ENCODE measurements at places on chromosomes 5 and 9.
A peak's percentile ranks its signal among the peaks of the same experiment; 100 is the strongest.

- peak; percentile 98 for DNase-seq
Observed at GRCh38 chr5:43631182-43631910, 28.4 kb downstream of the NNT start.

DNA sequence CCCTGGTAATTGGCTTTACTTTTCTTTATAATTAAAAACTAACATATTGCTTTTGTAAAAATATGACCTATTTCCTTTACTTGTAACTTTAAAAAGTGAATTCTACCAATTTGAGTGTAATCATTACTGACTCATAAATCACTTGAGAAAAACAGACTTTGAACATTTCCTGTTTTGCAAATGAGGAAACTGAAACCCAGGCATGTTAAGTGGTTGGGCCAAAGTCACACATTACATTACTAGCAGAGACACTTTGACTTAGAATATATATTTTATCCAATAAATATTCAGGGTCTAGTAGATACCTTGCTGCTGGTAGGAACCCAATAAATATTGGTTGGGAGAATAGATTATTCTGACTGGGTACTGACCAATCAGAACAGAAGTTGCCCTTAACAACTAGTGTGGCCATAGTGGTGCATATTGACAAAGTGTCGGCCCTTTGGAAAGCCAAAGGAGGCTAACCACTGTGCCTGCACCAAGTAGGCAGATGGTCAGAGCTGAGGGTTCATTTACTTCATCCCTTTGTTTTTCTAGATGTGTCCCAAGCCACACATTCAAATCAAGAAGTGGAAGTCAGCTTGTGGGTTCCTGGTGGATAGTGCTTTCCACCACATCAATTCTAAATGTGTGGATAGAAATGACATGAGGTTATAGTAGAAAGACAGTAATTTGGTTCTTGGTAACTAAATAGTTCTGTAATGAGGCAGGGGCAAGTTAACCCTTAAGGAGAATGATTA lies 365.1 kb upstream of the RIOK2 start:
- DNase-seq: no peak

- no peak for DNase-seq
Observed at GRCh38 chr5:169545762-169546161, 37.8 kb upstream of the SPDL1 start.

DNA sequence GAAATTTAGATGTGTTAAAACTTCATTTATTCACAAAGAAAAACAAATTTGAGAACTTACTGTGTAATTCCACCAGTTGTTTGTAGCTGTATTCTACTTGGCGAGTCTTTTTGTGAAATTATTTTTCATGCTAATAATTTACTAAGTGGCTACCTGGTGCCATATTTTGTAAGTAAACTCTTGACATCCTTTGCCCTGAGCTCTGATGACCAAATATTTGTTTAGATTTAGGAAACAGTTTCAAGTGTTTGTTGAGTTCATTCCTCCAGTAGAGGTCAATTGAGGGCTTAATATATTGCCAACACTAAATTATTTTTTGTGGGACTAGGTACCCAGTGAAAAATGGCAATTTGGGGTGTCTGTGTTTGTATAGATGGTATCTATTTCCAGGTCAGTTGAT lies 3.7 kb downstream of the CNTLN start:
- DNase-seq: no peak

DNA sequence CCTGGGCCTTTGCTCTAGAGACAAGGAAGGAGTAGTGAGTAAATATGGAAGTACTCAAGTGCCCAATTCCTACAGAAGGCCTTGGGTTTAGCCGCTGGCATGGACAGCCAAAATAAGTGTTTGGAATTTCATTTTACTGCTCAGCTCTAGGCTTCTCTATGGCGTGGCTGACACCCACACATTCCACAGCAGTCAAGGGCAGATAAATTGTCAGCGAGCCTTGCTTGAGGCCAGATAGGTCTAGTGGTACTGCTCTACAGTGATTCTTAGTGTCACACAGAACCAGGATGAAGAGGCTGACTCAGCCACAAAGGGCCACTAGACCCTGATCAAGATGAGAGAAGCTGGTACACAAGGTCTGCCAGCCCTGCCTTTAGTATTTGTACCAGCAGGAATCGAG lies 111.0 kb upstream of the NFIB start:
- DNase-seq: no peak

DNA sequence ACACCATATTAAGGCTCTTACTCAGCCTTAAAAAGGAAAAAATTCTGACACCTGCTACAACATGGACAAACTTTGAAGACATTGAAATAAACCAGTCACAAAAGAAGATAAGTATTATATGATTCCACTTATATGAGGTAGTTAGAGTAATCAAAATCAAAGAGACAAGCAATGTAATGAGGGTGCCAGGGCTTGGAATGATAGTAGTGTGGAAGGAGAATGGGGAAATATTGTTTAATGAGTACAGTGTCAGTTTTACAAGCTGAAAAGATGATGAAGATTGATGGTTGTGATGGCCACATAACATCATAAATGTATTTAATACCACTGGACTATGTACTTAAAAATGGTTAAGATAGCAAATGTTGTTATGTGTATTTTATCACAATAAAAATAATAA lies 485.7 kb downstream of the SPATA31D1 start:
- DNase-seq: no peak

DNA sequence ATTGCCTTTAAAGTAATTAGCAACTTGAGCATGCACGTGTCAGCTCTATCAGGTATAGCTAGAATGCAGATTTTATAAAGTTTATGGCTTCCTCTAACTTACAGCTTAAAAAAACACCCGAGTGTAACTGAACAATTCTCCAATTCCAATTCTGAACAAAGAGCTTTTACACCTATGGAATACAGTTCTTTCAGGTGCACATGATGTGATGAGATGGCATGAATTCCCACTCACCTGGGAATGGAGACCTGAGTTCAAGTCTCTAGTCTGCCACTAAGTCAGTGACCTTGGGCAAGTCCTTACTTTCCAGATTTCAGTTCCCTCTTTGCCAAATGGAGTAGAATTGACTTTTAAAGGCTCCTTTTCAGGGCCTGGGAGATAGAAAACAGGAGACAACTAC lies 1.8 kb downstream of the ZFAND5 start:
- no peak for DNase-seq

GRCh38 chr5:149995385-149996204 lies 4.9 kb downstream of the TIGD6 start:
- no peak for DNase-seq

DNA sequence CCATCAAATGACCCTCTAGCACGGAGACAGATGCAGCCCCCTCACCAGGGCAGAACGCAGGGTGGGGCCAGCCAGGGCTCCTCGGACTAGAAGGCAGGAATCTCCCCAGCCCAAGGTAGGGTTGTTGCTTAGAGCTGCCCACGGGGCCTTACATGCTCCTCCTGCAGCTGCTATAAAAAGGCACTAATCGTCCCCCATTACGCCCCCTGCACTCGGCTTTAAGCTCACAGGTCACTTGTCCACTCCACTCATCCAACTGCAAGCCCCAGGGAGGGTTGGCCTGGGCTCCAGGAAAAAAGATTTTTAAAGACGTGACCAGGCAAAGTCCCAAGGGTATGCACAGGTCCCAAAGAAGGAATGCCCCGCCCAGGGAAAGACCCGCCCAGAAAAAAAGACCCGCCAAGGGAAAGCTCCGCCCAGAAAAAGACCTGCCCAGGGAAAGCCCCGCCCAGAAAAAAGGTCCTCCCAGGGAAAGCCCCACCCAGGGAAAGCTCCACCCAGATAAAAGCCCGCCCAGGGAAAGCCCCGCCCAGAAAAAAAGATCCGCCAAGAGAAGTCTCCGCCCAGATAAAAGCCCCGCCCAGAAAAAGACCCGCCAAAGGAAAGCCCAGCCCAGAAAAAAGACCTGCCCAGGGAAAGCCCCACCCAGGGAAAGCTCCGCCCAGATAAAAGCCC lies 11.1 kb downstream of the GRIN1 start:
- DNase-seq: peak; percentile 98

DNA sequence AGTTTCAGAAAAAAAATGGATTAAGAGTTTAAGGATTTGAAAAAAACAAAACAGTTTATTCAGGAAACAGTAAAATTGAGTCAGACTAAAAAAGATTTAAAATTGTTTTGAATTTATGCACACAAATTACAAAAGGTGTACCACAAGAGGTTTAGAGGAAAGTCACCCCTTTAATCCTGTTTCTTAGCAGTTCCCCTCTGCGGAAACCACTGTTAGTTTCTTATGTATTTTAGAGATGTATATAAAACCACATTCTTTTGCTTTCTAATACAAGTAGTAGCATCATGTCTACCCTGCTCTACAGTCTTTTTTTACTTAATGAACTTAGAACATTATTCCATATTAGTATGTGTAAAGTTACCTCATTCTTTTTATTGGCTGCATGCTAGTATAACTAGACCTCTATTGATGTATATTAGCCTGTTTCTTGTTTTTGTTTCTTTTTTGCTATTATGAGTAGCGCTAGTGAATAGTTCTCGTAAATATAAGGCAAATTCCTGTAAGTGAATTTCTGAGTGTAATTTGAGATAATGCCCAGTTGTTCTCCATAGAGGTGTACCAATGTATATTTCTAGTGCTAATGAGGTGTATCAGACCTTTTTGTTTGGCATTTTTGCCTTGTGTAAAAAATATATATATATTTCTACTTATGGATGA lies 20.0 kb downstream of the GPBP1 start:
- no peak for DNase-seq

GRCh38 chr5:10685115-10685521 lies 75.9 kb downstream of the DAP start:
- no peak for DNase-seq

DNA sequence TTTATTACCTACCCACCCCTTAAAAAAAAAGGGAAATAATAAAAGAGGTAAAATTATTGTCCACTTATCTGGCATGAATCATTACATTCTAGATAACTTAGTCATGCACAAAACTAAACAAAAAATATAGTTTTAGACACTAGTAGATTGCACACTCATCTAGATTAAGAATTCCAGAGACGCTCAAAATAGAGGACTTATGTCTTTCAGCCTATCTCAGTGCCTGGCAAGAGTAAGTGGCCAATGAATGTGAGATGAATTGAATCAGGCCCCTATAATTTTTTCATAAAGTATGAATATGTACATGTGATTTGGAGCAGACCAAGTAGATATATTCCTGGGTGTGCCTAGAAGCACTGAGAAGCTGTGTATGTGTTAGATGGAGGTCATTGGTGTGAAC lies 2.0 kb upstream of the RXFP3 start:
- DNase-seq: no peak

- DNase-seq: no peak
Observed at GRCh38 chr5:75818661-75819060, 101.4 kb upstream of the POC5 start.

DNA sequence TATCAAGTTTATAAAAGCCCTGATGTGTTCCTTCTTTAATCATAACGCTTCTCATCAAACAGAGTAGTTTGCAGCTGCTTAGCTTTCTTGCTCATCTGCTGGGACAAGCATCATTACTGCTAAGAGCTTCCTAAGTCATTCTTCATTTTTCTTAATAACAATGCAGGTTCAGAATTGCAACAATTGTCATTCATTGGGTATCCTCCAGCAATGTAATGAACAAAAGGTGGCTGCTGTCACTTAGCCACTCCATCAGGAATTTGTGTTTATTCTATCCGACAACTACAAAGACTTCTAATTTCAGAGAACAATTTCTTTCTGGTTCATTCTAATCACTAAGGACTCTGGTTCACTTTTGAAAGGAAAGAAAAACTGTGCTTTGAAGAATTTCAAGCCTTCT lies 836.7 kb upstream of the CDH10 start:
- peak; percentile 2 for DNase-seq

DNA sequence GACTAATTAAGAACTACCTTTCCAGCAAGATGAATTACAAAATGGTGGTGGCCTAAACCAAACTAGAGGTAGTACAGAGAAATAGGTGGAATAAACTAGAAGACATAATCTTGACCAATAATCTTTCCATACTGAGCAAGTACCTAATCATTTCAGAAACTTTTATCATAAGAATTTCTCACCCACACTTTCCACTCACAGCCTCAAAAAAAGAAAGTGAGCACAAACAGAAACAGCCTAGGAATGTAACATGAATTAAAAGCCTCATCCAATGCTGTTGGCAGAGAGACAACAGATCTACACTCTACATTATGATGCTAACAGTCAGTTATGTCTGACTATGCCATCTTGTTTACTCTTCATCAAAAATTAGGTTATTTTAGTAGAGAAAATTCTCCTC lies 1.3 kb downstream of the RNF38 start:
- DNase-seq: no peak

- no peak for DNase-seq
Observed at GRCh38 chr5:119011186-119011585, 22.8 kb upstream of the DTWD2 start.

GRCh38 chr5:39189292-39189955 lies 29.9 kb downstream of the FYB1 start:
- no peak for DNase-seq

DNA sequence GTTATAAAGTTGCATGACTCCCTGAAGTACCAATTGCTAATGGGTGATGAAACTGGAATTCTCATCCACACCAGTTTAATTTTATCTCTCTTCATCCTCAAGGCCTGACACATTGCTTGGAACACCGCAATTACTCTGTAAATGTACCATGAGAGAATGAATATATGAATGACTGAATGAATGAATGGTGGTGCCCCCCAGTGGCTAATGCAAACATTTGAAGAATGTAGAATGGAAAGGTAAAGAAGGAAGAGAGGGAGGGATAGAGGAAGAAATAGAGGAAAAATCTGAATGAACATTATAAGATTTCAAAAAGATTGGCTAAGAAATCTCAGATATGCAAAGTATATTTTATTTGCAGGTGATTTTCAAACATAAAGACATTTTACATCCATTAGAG lies 13.1 kb downstream of the PAPPA start:
- DNase-seq: no peak

- no peak for DNase-seq
Observed at GRCh38 chr9:16333691-16334090, 536.8 kb downstream of the BNC2 start.

- DNase-seq: no peak
Observed at GRCh38 chr5:18954239-18954638, 1033.8 kb downstream of the CDH18 start.

- DNase-seq: no peak
Observed at GRCh38 chr9:87236546-87236945, 261.1 kb upstream of the DAPK1 start.

- no peak for DNase-seq
Observed at GRCh38 chr5:5422819-5423515, 490 bp downstream of the ICE1 start.

DNA sequence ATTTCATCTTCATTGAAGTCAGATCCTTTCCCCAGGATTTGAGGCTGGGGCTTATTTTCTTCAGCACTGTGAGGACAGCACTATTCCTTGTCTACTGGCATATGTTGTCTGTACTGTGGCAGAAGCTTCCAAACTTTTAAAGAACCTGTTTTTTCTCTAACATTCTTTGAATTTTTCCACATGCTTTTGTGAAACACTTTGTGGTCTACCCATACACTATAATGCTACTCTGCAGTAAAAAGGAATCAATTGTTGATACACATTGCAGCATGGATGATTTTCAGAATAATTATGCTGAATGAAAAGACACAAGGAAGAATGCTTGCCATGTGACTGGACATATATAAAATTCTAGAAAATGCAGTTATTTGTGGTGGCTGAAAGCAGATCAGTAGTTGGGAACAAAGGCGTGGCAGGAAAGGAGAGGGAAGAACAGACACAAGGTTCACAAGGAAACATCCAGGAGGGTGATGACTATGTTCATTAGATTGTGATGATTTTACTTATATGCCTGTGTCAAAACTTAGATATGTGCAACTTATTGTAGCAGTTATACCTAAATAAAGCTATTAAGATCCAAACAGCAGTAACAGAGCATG lies 96.8 kb downstream of the WNK2 start:
- no peak for DNase-seq

Measured in NCI-H82 (cell line).